ENCODE measurements at places on chromosomes 16 and 17.

DNA sequence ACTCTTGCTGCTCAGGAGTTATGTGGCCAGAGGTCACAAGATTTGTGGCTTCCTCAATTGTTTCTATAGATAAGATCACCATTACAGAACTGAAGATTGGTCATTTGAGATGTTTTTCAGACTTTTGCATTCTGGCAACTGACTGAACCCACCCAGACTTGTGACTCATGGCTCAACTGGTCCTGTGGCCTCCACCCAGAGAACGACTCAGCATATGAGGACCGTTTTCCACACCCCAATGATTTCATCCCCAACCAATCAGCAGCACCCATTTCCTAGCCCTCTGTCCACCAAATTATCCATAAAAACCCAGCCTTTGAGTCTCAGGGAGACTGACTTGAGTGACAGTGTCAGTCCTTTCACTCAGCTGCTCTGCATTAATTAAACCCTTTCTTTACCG is 143.2 kb upstream of the ASIC2 start:
- DNase-seq = no peak

DNA sequence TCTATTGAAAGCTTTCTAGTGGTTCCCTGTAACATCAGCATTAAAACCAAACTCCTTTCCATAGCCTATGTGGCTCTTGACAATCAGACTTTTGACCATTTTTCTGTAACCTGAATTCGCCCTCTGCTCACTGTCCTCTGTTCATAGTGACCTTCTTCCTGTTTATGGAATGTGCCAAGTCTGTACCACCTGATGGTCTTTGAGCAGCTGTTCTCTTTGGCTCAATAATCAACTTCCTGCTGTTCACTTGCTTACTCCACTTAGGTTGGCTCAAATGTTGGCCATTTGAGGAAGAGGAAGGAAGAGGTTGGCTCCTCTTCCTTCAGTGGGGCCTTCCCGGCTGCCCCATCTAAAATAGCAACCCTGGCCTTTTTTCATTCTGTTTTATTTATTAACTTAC is 251.5 kb downstream of the CA10 start:
- no peak for DNase-seq

DNA sequence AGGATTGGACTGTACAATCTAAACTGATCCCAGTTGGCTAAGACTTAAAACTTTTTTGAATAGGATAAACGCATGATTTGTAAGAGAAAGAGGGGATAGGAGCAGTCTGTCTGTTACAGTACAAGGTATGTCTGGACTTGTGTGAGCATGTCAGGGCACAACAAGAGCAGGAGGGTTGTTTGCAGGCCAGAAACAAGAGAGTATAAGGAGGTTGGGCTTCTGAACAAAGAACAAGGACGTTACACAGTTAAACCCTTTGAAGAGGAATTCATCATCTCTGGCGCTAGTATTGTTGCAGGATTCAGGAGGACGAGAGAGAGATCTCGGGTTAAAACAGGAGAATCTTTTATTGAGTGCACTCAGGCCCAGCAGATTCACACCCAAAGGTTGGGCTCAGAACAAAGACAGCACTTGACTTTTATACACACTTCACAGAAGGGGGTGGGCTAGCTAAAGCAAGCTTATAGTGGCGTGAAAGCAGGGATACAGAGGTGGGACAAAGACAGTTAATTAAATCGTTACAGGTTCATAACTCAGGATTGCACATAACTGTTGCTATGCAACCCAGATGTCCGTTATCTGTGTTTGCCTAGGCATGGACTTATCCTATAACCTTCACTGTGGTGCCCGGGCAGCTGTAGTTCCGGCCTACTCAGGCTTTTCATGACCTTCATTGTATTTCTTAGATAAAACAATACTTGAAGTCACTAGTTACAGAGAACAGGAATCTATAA is 34.3 kb downstream of the SEC14L1 start:
- DNase-seq = no peak

GRCh38 chr16:875182-876040 is 74.9 kb upstream of the GNG13 start:
- no peak for DNase-seq

DNA sequence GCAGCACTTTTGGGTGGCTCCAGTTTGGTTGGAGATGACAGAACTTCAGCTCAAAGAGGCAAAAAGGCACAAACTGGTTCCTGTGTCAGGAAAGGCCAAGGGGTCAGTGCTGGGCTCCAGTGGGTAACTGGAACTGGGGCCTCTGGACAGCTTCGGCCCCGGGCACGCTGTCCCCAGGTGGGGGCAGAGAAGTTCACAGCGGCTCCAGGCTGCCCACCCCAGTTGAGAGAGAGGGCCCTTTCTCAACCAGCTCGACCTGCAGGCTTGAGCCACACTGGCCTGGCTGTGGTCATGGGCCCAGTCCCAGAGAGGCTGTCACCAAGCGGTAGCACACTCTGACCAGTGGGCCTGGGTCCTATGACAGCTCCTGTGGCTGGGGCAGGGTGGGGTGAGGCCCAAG is 24.5 kb downstream of the ADCY7 start:
- DNase-seq = no peak

- no peak for DNase-seq
These were observed 149.8 kb upstream of the HS3ST2 start for GRCh38 chr16:22664132-22664531.

GRCh38 chr17:63039899-63040602 is 74.0 kb downstream of the TANC2 start:
- DNase-seq = no peak

GRCh38 chr17:59753522-59754467 is 46.3 kb downstream of the VMP1 start:
- DNase-seq = no peak

- DNase-seq = no peak
These were observed 2.5 kb upstream of the SMPD3 start for GRCh38 chr16:68450741-68451255.

DNA sequence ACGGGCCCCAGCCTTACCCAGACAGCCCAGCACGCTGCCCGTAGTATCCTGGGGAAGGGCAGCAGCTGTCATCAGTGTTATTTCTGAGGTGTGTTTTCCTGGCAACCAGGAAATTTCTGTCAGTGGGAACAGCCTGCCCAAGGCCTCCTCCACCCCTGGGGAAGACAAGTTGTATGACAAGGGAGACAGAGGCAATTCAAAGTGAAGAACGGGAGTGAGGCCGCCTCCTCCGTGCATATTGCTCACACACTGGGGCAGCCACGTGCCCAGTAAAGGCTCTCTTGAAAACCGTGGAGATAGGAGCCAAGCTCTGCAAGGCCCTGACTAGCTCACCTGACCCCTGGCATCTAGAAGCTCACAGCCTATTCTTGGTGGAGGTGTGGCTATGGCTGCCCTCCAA is 57.6 kb downstream of the RAI1 start:
- DNase-seq = no peak

DNA sequence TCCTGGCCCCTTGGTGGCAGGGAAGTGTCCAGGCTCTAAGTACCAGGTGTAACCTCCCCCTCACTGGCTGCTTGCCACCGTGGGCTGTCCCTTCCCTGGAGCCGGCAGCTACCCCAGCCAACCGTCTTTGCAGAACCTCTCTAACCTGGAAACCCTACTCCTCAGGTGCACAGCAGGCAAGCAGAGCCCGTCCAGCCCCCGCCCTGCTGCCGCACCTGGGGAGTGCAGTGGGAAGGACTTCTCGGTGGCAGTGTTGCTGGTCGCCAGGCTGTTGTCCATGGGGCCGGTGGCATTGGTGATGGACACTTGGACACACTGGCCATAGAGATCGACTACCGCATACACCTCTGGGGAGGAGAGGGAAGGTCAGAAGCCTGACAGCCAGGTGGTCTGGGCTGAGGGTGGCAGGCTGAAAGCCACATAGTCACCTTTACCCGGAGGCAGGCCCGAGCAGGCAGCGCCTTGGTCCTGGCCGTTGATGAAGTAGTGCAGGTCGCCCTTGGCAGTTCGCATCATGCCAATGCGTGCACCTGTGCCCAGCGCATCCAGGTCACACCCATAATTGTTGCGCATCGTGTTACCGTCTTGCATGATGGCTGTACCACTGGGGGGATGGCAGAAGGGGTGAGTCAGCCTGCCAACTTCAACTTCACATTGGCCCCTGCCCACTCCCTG is 6.5 kb downstream of the NEURL4 start:
- DNase-seq = no peak

GRCh38 chr17:67974598-67975066 is 21.6 kb downstream of the C17orf58 start:
- no peak for DNase-seq

DNA sequence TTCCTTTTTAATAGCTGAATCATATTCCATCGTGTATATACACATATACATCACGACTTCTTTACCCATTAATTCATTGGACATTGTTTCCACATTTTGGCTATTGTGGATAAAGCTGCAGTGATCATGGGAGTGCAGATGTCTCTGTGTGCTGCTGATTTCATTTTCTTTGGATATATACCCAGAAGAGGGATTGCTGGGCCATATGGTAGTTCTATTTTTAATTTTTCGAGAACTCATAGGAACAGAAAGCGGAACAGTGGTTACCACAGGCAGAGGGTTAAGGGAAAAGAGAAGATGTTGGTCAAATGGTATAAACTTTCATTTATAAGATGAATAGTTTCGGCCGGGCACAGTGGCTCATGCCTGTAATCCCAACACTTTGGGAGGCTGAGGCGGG is 187.4 kb upstream of the MYOCD start:
- DNase-seq = no peak

DNA sequence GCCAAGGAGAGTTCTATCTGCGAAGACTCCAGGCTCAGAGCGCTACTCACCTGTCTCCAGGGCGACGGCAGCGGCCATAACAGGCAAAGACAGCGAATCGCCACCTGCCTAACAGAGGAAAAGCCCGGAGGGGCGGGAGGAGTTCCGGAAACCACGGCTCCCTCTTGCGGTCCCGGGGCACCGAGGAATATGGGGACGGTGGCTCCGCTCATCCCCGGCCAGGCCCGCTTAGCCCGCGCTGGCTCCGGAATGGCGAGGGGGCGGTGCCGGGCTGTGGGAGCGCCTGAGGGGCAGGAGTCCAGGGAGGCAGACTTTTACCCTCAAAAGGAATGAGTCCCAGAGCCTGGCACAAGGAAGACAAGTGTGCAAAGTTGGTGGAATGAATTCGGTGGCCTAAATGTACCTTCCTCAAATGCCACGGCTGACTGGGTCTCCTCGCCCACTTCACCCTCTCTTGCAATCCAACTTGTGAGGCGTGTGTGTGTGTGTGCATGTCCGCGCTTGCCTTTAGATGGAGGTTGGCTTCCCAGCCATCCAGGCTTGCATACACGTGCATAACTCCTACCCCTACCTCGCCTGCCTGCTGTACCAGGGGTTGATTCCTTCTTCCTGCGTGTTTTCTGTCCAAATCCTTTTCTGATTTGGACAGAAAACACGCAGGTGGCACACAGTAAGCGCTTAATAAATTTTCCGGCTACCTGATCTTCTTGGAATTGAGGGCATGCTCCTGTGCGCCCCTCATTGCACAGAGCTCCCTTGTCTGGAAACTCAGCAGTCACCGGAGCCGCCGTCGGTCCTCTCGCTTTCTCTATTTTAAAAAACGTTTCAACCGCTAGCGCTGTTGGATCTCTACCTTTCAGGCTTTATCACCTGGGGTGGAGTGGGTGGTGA is 3.5 kb downstream of the C17orf100 start:
- DNase-seq = no peak

GRCh38 chr16:56414366-56414765 is 11.0 kb downstream of the AMFR start:
- DNase-seq = no peak

DNA sequence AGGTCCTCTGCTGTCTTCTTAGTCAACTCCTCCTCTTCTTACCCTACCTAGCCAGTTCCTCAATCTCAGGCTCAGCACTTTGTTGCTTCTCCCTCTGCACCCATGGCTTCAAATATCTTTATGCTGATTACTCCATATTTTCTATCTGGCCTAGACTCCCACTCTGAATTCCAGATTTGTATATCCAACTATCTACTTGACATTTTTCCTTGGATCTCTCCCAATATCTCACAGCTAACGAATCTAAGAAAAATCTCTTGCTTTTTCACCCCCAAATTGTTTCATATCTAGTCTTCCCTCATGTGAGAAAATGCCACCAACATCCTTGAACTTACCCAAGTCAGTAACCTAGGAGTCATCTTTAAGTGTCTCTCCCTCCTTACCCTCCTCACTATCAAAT is 176.4 kb upstream of the ERCC4 start:
- DNase-seq = no peak

DNA sequence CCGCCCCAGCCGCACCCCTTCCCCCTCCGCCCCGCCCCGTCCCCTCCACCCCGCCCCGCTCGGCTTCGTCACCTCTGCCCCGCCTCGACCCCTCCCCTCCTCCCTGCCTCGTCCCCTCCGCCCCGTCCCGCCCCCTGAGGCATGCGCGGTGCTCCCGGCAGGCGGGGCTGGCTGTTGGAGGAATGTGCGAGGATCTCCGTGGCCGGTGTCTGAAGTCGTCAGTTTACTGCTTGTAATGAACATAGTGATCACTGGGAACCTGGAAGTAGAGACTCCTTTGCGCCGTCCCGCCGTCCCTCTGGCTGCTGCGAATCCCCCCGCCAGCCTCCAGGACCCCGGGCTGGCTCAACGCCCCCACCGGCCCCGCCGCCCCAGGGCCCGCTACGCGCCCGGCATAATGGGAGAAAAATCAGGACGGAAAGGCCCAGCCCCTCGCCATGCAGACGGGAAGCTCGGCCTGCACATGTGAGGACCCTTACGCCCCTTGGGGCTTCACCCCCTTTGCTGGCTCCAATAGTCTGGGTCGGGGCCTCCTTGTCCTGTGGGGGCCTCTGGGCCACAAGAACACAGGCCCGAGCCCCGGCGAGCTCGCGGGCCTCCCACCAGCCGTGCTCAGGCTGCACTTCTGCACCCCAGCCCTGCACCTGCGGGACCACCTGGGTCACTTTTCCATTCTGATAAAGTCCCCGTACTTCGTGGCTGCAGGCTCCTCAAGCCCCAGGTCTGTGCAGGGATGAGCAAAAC is 743.1 kb downstream of the KCNJ18 start:
- no peak for DNase-seq

GRCh38 chr17:11943759-11944347 is 53.4 kb downstream of the ZNF18 start:
- no peak for DNase-seq

DNA sequence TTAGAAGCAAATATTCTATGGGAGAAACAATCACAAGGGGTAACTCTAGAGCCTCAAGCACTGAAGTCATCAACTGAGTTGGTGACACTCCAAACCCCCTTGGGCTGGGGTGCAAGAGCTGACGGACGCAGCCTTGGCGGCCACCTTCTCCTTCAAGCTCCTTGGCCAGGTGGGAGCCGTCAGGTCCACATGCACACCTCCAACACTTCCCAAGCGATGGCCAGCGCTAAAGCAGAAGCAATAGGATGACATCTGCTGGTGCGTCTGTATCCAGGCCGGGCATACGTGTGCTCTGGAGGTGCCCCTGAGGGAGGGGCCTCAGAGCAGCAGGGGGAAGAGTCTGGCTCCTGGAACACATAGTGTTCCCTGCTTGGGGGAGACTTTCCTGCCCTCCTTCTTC is 12.2 kb upstream of the FOXJ1 start:
- no peak for DNase-seq

- no peak for DNase-seq
These were observed 73.9 kb upstream of the TANC2 start for GRCh38 chr17:62892061-62892675.

- DNase-seq = no peak
These were observed 10.0 kb upstream of the RIPOR1 start for GRCh38 chr16:67518676-67519075.

- no peak for DNase-seq
These were observed 4.0 kb downstream of the SUPT6H start for GRCh38 chr17:28665994-28666393.

Data from hypothalamus (tissue), 51 donors.